ENCODE measurements at places on chromosomes 3 and 15.

DNA sequence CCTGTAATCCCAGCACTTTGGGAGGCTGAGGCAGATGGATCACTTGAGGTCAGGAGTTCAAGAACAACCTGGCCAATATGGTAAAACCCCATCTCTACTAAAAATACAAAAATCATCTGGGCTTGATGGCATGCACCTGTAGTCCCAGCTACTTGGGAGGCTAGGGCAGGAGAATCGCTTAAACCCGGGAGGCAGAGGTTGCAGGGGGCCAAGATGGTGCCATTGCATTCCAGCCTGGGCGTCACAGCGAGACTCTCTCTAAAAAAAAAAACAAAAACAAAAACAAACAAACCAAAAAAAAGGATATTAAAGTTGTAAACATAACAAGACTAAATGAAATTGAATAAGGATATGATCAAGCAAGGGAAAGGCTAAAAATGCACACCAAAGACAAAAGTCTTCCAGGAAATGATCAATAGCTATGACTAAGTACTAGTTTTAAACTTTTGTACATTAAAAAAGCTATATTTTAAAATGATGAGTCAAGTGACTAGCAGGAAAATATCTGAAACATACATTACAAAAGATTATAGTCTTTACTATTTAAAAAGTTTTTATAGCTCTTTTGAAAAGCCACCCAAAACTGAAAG, 28.6 kb downstream of the KLHL6 start:
- H3K27ac ChIP-seq, result peak overlapping the region; percentile 82
- H3K4me1 ChIP-seq, result peaks cover 46% of the 10 kb centered on the region
- DNase-seq, result no peak
- H3K27me3 ChIP-seq, result no peaks in the 10 kb centered on the region
- peak overlapping the region; percentile 55 for H3K4me3 ChIP-seq

GRCh38 chr3:21734746-21735145, 16.3 kb downstream of the ZNF385D start:
- no peak overlapping the region for H3K4me3 ChIP-seq
- no peaks in the 10 kb centered on the region for H3K4me1 ChIP-seq
- no peak overlapping the region for H3K27ac ChIP-seq
- no peak for DNase-seq

GRCh38 chr3:31776016-31776415, 205.0 kb downstream of the OSBPL10 start:
- peaks cover 5% of the 10 kb centered on the region for H3K36me3 ChIP-seq
- DNase-seq, result no peak
- H3K27ac ChIP-seq, result no peak overlapping the region
- H3K4me1 ChIP-seq, result peaks cover 38% of the 10 kb centered on the region

- no peaks in the 10 kb centered on the region for H3K4me1 ChIP-seq
- no peak overlapping the region for H3K27ac ChIP-seq
- peaks cover 2% of the 10 kb centered on the region for H3K27me3 ChIP-seq
- no peak for DNase-seq
- H3K4me3 ChIP-seq, result no peak overlapping the region
Observed at GRCh38 chr15:69045802-69046201, 31.3 kb downstream of the NOX5 start.

- H3K36me3 ChIP-seq, result peaks cover 49% of the 10 kb centered on the region
- H3K4me3 ChIP-seq, result peak overlapping the region; percentile 49
- no peak for DNase-seq
- H3K4me1 ChIP-seq, result peaks cover 93% of the 10 kb centered on the region
Observed at GRCh38 chr3:56780936-56781335, 20.8 kb downstream of the ARHGEF3 start.

DNA sequence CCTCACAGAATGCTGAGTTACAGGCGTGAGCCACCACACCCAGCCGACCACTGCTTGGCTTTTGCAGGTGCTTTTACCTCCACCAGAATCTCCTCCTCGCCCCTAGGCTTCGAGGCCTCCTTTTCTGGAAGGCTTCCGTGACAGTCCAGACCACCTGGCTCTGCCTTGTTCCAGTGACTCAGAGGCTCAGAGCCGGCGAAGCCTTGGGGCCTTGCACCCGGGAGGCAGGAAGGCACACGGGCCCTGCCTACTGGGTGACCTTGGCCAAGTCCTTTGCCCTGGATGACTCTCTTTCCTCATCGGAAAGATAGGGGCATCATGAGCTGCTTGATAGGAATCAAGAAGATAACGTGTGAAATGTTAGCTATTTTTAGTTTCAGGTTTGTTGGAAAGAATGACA, 31.3 kb upstream of the FURIN start:
- H3K27me3 ChIP-seq, result no peaks in the 10 kb centered on the region
- H3K4me1 ChIP-seq, result peaks cover 73% of the 10 kb centered on the region
- peak overlapping the region; percentile 99 for H3K27ac ChIP-seq
- no peak for DNase-seq
- H3K4me3 ChIP-seq, result peak overlapping the region; percentile 79

DNA sequence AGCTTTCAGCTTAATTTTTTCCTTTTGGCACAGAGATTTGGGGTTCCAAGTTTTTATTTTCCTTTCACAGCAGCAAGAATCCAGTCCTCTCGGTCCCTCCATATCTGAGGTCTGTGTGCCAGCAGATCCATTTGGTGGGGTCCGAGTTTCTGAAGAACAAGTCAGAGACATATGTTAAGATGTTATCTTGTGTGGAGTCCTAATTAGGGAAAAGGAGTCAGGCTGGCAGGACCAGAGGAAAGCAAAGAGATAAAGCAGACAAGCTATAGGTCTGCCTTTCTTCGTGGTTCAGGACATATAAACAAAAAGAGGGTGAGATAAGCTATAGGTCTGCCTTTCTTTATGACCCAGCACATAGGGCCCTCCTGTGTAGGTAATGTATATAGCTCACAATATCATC, 54.9 kb downstream of the TMED3 start:
- H3K27me3 ChIP-seq, result no peaks in the 10 kb centered on the region
- no peaks in the 10 kb centered on the region for H3K4me1 ChIP-seq
- H3K4me3 ChIP-seq, result no peak overlapping the region
- DNase-seq, result no peak
- H3K27ac ChIP-seq, result no peak overlapping the region
- no peaks in the 10 kb centered on the region for H3K36me3 ChIP-seq

GRCh38 chr15:48416301-48416700, 85.1 kb downstream of the DUT start:
- no peak for DNase-seq
- H3K36me3 ChIP-seq, result no peaks in the 10 kb centered on the region
- no peak overlapping the region for H3K27ac ChIP-seq
- H3K4me3 ChIP-seq, result no peak overlapping the region
- no peaks in the 10 kb centered on the region for H3K4me1 ChIP-seq

GRCh38 chr15:69200832-69201745, 40.7 kb downstream of the GLCE start:
- H3K36me3 ChIP-seq, result no peaks in the 10 kb centered on the region
- H3K27me3 ChIP-seq, result peaks cover 2% of the 10 kb centered on the region
- no peak for DNase-seq
- H3K4me1 ChIP-seq, result no peaks in the 10 kb centered on the region
- no peak overlapping the region for H3K4me3 ChIP-seq
- no peak overlapping the region for H3K27ac ChIP-seq

GRCh38 chr3:196603683-196604082, 35.2 kb downstream of the FBXO45 start:
- H3K27me3 ChIP-seq, result peaks cover 2% of the 10 kb centered on the region
- H3K4me1 ChIP-seq, result peaks cover 13% of the 10 kb centered on the region
- H3K36me3 ChIP-seq, result no peaks in the 10 kb centered on the region
- H3K4me3 ChIP-seq, result no peak overlapping the region

- no peaks in the 10 kb centered on the region for H3K36me3 ChIP-seq
- H3K27me3 ChIP-seq, result no peaks in the 10 kb centered on the region
- H3K4me3 ChIP-seq, result no peak overlapping the region
- H3K4me1 ChIP-seq, result no peaks in the 10 kb centered on the region
Observed at GRCh38 chr15:64947211-64947610, 35.5 kb downstream of the ANKDD1A start.

GRCh38 chr3:133428552-133428951, 28.7 kb downstream of the BFSP2 start:
- H3K36me3 ChIP-seq, result no peaks in the 10 kb centered on the region
- H3K4me1 ChIP-seq, result peaks cover 9% of the 10 kb centered on the region
- H3K4me3 ChIP-seq, result no peak overlapping the region
- H3K27ac ChIP-seq, result no peak overlapping the region
- DNase-seq, result no peak

DNA sequence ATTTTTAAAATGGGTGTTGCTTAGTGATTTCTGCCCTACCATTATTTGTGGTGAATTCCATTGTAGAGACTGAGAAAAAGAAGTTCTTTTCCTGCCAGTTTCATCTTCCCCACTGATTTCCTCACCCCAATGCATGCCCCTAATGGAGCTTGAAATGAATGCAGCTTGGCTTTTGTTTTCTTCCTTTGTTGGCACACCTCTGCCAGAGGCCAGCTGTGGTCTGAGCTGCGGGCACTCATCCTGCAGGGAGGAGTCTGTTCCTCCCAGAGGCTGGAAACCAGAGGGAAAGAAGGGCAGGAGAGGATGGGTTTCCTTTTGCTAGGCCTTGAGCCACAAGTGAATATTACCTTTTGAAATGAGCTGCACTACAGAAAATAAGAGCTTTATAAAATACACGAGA, 9.3 kb upstream of the ST8SIA2 start:
- DNase-seq, result no peak
- peaks cover 40% of the 10 kb centered on the region for H3K27me3 ChIP-seq
- H3K36me3 ChIP-seq, result no peaks in the 10 kb centered on the region
- no peak overlapping the region for H3K4me3 ChIP-seq
- H3K27ac ChIP-seq, result no peak overlapping the region

DNA sequence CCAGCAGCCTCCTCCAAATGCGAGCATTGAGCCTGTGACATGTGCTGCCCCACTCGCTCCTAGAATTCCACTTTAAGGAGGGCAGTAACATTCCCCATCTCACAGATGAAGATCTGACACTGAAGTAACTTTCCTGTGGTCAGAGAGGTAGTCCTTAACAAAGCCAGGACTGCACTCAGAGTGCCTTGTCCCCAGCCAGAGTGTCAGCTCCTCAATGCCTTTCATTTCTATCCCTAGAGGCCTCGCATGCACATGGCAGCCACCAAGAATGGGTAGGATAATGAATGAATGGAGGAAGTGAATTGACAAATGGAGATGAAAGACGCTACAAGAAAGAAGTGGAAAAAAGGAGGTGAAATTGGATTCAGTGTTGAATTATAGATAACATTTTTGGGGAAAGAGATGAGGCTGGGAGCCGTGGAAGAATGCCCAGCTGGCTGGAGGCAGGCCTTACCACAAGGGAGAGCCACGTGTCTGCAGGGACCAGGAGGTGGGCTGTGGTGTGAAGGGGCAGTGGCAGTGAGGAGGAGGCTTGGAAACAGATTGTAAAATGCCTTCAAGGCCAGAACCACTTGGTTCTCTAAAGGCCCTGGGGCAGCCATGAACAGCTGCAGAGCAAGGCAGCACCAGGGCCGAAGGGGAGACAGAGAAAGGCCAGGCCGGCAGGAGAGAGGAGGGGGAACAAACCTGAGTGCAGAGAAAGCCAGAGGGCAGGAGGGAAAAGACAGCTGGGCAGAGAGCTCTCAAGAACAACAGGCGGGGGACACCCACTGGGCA, 10.4 kb downstream of the CFAP92 start:
- DNase-seq, result no peak
- H3K36me3 ChIP-seq, result no peaks in the 10 kb centered on the region
- peaks cover 8% of the 10 kb centered on the region for H3K27me3 ChIP-seq
- H3K4me3 ChIP-seq, result no peak overlapping the region

DNA sequence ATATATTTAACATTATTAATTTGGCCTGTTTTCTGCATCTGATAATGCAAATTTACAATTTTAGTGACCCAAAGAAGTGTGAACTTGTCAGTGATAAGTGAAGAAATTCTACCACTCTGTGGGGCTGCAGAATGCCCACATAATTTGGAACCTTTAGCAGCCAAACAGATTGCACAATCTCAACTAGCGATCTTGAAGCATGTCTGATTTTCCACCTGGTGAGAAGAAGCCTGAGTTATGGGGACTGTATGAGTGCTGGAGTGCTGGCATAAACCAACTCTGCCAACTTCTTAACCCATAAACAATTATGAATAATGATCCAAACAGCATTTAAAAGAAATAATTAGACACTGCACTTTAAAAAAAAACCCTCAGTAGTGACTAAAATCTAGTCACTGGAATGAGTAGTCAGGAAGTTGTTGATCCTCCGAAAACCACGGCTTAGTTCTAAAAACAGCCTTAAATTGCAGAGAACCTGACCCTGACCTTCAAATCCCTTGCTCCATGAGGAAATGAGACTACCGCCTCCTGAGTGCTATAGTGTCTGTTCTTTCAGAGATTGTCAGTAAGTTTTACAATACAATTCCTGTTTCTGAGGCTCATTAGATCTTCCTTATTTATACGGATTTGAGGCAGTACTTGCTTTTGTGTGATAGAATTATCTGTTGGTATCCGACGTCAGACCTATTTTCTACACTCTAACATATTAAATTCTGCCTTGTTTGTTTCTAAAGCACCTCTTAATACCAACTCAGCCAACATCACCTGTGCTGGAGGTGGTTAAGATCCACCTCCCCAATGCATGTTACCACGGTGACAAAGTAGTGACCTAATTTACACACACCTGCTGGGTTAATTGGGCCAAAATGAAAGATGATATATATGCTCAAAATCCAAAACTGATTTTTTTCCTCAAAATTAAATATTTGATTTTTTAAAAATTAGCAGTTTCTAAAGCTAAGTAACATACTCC, 267.7 kb downstream of the ZBTB20 start:
- H3K27ac ChIP-seq, result no peak overlapping the region
- no peak overlapping the region for H3K4me3 ChIP-seq
- no peak for DNase-seq
- no peaks in the 10 kb centered on the region for H3K27me3 ChIP-seq

GRCh38 chr3:10974746-10975375, 17.7 kb upstream of the SLC6A1 start:
- no peak for DNase-seq
- H3K27me3 ChIP-seq, result no peaks in the 10 kb centered on the region
- no peak overlapping the region for H3K27ac ChIP-seq
- no peaks in the 10 kb centered on the region for H3K36me3 ChIP-seq

DNA sequence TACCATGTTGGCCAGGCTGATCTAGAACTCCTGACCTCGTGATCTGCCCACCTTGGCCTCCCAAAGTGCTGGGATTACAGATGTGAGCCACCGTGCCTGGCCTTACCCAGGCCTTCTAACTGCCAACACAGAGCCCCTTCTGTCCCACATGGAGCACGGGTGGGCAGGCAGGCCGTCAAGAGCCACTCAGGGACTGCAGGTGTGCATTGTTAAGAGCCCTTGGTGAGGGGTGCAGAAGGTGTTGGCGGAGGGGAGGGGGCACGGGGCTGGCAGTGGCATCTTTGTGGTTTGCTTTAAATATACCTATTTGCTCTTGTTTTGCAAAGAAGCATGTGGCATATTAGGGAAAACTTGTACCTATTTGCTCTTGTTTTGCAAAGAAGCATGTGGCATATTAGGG, 37.3 kb downstream of the SMAD6 start:
- H3K36me3 ChIP-seq, result no peaks in the 10 kb centered on the region
- no peak for DNase-seq
- H3K27me3 ChIP-seq, result peaks cover 2% of the 10 kb centered on the region
- H3K4me3 ChIP-seq, result no peak overlapping the region

- H3K4me3 ChIP-seq, result no peak overlapping the region
- DNase-seq, result no peak
- H3K4me1 ChIP-seq, result peaks cover 47% of the 10 kb centered on the region
- no peaks in the 10 kb centered on the region for H3K27me3 ChIP-seq
- no peak overlapping the region for H3K27ac ChIP-seq
Observed at GRCh38 chr15:52225230-52225629, 34.0 kb upstream of the GNB5 start.

- DNase-seq, result no peak
- no peaks in the 10 kb centered on the region for H3K4me1 ChIP-seq
- H3K27ac ChIP-seq, result no peak overlapping the region
- H3K4me3 ChIP-seq, result no peak overlapping the region
- peaks cover 1% of the 10 kb centered on the region for H3K27me3 ChIP-seq
- H3K36me3 ChIP-seq, result no peaks in the 10 kb centered on the region
Observed at GRCh38 chr15:87439090-87439489, 817.4 kb downstream of the NTRK3 start.
